Midbrain (tissue), 1 donor: ENCODE measurements at places on chromosomes 2 and 18.

- DNase-seq = no peak
These were observed 209.7 kb downstream of the LOXHD1 start for GRCh38 chr18:46447323-46447722.

DNA sequence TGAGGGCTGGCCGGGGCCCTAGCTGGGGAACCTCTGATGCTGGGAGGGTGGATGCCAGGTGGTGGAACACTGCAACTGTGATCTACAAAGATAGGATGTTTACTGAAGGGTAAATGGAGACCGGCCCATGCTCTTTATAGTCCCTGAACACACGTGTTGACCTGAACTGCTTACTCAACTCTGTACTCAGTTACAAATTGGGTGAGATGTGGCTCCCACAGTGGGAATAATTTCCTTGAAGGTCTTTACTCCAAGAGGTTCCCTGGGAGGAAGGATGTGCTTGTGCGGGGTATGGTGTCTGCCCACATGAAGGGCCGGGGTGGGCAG lies 254.1 kb downstream of the PRKCE start:
- DNase-seq = no peak

DNA sequence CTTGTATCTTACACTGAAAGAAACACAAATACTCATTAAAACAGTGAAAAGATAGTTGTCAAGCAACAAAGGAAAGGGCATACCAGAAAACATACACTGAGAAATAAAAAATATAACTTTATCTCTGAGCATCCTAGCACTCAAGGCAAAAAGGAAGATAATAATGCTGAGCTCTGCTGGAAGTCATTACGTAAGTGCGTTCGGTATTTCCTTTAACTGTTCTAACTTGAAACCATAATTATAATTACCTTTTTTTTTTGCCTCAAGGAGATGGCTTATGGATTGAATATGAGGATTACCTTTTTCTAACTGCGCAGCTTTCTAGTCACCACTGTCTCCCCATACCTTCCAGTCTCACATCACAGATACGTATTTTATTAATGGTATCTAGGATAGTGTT lies 308.1 kb downstream of the GBX2 start:
- DNase-seq = no peak

DNA sequence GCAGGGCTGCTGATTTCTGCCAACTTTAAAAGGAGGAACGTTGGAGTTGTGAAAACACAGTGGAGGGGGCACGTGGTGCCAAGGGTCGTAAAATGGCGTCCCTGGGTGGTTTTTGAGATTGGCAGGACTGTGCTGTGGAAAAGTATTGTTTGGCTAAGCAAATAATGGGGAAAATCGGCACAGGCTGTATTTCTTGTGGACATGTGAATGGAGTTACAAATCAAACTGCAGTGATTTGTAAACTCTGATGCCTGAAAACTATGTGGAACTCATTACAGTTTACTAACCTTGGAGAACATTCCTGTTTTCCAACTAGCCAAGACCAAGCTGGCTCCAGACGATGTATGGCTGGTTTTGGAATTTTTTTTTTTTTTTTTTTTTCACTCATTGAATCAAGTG lies 68.7 kb downstream of the KCTD1 start:
- DNase-seq = no peak

DNA sequence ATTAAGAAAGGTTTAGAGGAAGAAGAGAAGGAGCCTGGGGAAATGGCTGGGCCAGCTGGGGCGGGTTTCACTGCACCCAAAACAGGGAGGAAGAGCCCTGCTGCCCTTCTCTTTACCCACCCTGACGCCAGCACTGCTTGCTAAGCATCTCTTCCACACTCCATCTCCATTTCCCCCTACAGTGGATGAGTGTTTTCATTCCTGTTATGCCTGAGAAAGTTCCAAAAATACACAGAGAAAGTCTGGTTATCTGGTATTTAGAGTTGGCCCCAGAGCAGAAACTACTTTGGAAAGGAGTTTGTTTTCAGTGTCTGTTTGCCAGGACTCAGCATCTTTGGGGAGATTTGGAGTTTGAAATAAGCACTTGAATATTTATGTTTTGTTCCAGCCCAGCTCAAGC lies 451.0 kb downstream of the SLC4A3 start:
- no peak for DNase-seq

DNA sequence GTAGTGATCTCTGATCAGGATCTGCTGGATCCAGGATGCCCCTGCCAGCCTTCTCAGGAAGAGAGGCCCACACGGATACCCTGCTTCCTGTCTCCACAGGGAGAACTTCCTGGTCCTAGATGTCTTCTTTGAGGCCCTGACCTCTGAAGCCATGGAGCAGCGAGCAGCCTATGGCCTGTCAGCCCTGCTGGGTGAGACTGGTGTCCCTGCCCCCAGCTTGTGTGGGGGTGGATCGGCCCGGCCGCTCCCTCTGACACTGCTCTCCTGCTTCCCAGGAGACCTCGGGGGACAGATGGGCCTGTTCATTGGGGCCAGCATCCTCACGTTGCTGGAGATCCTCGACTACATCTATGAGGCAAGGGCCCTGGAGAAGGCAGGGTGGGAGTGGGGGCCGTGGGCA lies 6.6 kb downstream of the CHPF start:
- no peak for DNase-seq

DNA sequence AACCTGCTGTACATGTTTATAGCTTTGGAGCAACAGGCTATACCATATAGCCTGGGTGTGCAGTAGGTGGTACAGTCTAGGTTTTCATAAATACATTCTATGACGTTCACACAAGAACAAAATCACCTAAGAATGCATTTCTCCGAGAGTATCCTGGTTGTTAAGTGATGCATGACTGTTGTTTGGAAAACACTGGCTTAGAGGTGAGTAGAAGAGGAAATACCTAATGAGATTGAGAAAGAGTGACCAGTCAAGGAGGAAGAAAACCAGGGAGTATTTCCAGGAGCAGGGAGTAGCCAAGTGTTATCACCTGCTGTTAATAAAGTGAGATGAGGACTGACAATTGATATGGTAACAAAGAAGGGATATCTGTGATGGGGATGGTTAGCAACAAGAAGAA lies 2.9 kb upstream of the ZNF892 start:
- no peak for DNase-seq

DNA sequence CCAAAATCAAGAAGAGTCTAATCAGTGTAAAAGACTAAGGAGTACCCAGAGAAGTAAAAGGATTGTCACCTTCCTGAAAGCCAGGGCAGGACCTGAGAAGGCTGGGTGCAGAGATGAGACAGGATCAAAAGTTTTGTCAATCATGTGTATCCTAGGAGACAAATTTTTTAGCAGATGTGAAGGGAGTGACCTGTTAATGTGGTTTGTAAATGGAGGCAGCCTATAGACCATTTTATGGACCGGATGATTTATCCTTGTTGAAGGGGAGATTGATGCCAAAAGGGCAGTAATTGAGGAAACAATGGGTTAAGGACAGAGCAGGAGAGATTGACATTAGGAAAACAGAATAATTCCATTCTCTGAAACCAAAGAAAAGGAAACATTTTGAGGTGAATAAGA lies 813 bp downstream of the NDC80 start:
- DNase-seq = no peak

- DNase-seq = no peak
These were observed 27.9 kb downstream of the RAB27B start for GRCh38 chr18:54856105-54856646.

DNA sequence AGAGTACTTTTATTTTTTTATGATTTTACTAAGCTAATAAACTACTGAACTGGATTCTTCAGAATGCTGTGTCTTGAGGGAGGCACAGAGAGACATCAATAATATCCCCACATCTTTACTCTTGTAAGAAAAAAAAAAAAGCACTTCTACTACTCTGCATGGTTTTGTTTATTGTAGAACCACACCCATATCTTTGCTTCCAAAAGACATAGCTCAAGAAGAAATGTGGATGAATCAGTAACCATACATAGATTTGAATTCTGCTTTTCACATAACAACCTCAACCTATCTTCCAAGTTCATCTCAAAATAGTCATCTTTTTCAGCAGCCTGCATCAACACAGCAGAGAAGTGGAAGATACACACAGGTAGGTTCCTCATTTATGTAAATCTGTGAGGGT lies 12.2 kb upstream of the COL5A2 start:
- DNase-seq = no peak

DNA sequence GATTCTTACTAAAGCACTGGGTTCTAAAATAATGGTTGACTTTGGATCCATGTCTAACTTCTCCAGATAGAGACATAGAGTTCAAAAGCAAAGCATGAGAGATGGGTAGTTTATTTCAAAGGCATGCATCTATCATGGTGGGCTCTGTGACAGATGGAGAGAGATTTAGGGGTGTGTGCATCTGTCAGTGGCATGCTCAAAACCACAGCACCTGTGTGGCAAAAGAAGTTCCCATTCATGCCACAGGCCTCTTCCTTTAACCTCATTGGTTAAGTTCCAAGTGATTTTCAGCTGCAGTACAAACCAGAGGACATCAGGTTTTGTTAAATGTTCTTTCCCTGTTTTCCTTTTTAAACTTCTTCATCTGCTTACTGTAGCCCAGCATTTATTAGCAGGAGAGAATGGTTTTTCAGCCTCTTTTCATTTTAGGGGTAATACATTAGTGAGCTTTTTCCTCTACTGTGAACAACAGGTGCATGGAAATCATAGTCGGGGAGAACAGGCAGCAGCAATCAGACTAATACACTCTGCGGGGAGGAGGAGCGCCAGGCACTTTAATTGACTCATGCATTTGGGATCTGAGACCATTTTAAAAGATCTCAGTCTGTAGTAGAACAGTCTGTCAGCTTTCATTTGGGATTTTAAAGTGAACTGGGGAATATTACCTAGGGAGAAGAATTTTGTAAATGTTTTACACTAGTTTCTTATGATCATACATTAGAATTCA lies 52.4 kb upstream of the UPP2 start:
- DNase-seq = no peak

DNA sequence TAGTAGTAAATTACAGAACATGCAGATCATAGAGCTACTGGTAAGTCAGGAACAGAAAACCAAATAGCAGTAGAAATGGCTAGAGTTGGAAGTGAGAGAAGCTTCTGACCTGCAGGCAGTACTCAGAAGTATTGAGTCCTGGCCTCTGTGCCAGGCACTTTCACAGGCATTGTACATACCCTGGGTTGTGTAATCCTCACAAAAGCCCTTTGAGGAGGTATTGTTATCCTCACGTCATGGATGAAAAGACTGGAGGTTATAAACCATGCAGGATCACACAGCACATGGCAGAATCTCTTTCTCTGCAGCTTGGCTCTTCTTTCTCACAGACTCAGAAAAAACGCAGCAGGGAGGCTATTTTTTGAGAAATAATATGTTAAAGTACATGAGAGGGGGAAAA lies 789.3 kb upstream of the FAM98A start:
- DNase-seq = no peak

- no peak for DNase-seq
These were observed 129.4 kb downstream of the ZEB2 start for GRCh38 chr2:144390424-144391020.

DNA sequence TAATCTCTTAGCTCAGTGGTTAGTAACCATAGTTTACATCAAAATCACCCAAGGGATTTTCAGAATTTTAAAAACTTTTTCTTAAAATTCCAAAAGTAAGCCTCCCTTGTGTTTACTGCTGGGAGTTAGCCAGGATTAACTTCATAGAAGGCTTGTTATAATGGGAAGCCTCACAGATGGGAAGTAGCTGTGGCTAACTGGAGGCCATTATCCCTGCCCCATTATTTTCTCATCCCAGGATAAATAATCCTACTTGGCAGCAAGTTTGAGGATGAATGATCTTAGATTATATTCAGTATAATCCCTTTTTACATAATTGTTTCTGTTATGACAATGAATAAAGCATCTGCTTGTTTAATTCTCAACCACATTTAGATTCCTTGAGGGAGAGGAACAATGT lies 25.5 kb downstream of the PLEK start:
- no peak for DNase-seq

- no peak for DNase-seq
These were observed 11.7 kb upstream of the GPC1 start for GRCh38 chr2:240423788-240424191.

DNA sequence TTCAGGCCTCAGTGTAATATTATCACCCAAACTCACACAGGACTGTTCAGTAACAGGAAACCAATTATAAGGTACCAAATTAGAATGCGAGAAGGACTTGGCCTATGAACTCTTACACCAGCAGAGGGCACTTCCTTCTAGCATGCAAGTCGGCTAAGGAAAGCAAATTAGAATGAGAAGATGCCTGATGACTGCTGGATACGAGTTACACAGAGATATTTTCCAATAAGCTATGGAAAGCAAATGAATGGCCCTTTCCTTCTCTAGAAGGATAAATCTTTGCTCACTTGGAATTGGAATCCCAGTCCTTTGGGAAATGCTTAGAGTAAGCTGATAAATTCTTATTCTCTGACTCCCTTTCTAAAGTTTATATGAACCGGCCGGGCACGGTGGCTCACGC lies 109.8 kb downstream of the AP1S3 start:
- peak; percentile 33 for DNase-seq

- no peak for DNase-seq
These were observed 254.1 kb downstream of the TSN start for GRCh38 chr2:122009561-122009960.

- DNase-seq = no peak
These were observed 251.6 kb upstream of the APCDD1 start for GRCh38 chr18:10202845-10203321.

GRCh38 chr2:149005471-149006077 lies 32.9 kb upstream of the LYPD6B start:
- DNase-seq = no peak

DNA sequence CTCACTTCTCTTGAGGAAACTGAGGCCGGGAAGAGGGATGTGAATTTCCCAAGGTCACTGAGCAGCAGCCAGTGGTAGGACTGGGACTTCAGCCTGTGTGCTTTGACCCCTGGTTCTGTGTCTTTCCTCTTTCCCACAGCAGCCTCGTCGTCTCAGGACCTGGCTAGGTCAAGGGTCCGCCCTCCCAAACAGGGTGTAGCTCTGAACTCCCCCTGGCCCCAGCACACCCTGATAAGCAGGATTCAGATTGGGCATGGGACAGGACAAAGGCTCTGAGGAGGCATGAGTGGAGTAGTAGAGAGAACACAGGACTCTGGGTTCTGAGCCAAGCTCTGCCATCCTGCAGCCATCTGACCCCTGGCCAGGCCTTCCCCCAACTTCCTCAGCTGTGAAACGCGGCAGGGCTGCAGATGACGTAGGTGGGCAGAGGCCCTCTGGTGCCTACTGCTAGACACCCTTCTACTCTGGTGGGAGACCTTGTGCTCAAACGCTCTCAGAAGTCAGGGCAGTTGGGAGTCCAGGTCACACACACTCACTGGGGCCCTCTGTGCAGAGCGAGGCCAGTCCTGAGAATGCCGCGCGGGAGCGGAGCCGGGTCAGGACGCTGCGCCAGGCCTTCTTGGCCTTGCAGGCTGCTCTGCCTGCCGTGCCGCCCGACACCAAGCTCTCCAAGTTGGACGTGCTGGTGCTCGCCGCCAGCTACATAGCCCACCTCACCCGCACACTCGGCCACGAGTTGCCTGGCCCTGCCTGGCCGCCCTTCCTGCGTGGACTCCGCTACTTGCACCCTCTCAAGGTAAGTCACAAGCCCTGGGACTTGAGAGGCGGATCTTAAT lies 984 bp downstream of the TCF23 start:
- no peak for DNase-seq

GRCh38 chr2:3257166-3257565 lies 120.5 kb downstream of the EIPR1 start:
- DNase-seq = no peak
